Neuronal stem cell (in vitro differentiated cells): ENCODE measurements at places on chromosomes 5 and 9.

GRCh38 chr9:14179449-14179848 lies 134.5 kb downstream of the NFIB start:
- no peak for DNase-seq

DNA sequence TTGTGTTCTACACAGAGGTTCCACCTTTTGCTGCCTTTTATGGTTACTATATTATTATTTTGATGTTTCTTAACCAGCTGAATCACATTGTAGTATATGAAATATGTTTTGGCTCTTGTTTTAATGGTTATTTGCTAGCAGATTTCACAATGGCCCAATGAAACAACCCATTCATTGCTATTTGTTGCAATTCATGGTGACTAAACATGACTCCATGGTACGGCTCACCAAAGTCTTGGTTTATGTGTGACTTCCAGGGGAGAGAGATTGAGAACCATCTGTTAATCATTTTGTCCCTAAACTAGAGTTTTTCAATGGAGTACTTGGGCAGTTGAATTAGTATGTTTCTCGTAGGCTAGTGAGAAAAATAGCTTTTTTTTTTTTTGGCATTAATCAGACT lies 108.4 kb downstream of the GHR start:
- no peak for DNase-seq

GRCh38 chr9:15158064-15158463 lies 149.0 kb downstream of the TTC39B start:
- DNase-seq, result no peak

DNA sequence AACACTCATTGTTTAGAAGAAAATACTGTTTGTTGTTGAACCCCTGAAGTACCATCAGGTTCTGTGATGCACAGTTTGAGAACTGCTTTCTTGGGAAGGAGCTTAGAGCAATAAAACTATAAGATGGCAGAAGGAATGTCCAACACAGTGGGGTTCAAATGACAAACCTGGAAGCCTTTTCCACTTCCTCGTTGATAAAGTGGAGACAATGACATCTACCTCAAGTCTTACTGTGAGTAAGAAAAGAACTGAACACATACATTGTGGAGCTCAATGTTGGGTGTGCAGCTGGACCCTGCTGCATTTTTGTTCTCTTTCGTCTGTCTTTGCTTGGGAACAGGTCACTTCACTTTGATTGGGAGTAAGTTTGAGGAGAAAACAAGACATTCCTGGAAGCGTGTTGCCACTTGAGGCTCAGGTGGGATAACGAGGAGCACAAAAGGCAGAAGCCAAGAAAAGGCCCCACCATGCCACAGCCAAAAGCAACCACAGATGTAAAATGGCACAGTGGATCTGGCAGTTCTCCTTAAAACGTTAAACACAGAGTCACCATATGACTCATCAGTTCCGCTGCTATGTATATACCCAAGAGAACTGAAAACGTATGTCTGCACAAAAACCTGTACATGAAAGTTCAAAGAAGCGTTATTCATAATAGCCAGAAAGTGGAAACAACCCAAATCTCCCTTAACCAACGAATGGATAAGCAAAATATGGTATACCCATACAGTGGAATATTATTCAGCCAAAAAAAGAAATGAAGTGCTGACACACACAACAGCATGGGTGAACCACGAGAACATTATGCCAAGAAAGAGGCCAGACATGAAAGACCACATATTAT lies 42.9 kb upstream of the SUB1 start:
- DNase-seq, result no peak

DNA sequence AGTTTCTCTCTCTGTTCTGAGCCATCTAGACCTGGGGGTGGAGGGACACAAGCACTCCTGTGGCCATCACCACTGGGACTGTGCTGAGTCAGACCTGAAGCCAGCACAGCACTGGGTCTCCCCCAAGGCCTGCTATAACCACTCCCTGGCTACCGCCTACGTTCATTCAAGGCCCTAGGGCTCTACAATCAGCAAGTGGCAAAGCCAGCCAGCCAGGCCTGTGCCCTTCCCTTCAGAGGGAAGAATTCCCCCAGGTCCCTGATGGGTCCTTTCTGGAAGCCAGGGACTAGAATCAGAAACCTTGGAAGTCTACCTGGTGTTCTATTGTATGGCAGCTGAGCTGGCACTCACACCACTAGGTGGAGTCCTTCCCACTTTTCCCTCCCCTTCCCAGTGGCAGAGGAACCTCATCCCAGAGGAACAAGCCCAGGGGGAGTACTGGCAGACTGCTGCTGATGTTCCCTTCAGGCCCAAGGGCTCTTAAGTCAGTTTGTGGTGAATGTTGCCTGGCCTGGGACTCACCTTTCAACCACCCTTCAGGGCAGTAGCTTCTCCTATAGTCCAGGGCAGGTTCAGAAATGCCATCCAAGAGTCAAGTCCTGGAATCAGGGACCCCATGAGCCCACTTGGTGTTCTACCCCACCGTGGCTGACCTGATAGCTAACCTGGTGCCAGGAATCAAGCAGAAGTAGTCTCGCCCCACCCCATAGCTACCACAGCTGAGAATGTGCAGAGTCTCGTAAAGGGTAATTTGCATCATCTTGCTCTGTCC lies 20.0 kb downstream of the JMY start:
- peak; percentile 21 for DNase-seq
